ENCODE measurements at places on chromosomes 12 and 14.
A peak's percentile ranks its signal among the peaks of the same experiment; 100 is the strongest.

GRCh38 chr12:124740691-124741137, 123.0 kb downstream of the SCARB1 start:
- ATAC-seq, result no peak

- no peak for ATAC-seq
These were observed 27.8 kb upstream of the DLK1 start for GRCh38 chr14:100698666-100699448.

GRCh38 chr14:104895207-104895785, 29.4 kb upstream of the PLD4 start:
- ATAC-seq, result no peak

- ATAC-seq, result no peak
These were observed 13.4 kb upstream of the KRAS start for GRCh38 chr12:25264114-25264513.

DNA sequence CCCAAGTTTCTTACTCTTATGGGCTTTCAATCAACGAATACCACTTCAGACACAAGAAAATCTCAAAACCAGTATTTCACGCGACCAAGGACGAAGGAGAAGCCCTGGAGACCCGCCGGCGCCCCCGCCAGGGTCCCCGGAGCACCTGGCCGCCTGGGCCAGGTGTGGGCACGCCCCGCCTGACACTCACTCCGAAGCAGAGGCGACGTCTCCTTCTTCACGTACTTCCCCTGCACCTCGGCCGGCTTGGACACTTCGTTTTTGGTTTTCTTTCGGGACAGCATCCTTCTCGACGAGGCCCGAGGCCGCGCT, 466 bp downstream of the SAV1 start:
- peak; percentile 75 for ATAC-seq

DNA sequence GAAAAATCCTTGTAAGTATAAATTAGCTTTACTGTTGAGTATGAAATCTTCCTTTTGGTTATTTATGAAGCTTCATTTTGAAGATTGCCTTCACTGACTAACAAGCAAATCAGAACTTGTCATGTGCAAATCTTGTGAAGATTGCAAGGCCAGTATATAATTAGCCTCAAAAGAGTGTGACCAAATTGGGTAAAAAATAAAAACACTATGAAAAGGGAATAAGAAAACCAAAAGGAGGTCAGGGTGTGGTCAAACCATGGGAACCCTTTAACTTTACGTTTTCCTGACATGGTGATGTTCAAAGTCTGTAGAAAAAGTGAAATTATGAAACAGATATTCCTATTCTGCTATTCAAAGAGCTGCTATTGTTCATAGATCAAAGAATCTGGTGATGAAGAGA, 230.3 kb downstream of the BCAT1 start:
- no peak for ATAC-seq

- peak; percentile 42 for ATAC-seq
These were observed 10.3 kb upstream of the FERMT2 start for GRCh38 chr14:52961060-52961639.

DNA sequence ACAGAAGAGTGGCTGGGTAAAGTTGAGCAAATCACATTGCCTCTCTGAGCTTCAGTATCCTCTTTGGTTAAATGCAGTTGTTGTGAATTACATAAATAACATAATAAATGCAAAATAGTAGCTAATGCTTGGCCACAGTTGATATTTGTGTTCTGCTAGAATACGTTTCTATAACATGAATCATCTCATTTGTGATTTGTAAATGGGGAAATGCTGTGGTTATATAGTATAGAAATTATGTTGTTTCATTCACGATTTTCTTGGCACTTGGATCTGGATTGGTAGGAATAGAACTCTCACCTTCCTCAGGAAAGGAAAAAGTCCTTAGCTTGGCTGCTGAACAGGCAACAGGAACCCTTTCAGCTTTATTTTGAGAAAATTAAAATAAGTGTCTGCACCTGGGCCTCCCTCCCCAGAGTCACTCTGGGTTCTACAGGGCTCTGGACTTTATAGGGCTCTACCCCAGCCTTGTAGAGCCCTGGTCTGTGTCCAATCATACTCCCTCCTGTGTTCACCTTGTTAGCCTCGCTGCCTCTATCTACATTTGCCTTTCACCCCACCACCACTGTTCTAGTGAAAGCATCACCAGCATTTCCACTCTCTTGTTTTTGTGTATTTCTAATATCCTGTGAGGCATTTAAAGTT, 107.7 kb upstream of the BCAT1 start:
- no peak for ATAC-seq

GRCh38 chr14:69439521-69440270, 41.2 kb downstream of the SLC39A9 start:
- no peak for ATAC-seq

GRCh38 chr14:56730538-56731145, 79.6 kb downstream of the OTX2 start:
- ATAC-seq, result no peak

DNA sequence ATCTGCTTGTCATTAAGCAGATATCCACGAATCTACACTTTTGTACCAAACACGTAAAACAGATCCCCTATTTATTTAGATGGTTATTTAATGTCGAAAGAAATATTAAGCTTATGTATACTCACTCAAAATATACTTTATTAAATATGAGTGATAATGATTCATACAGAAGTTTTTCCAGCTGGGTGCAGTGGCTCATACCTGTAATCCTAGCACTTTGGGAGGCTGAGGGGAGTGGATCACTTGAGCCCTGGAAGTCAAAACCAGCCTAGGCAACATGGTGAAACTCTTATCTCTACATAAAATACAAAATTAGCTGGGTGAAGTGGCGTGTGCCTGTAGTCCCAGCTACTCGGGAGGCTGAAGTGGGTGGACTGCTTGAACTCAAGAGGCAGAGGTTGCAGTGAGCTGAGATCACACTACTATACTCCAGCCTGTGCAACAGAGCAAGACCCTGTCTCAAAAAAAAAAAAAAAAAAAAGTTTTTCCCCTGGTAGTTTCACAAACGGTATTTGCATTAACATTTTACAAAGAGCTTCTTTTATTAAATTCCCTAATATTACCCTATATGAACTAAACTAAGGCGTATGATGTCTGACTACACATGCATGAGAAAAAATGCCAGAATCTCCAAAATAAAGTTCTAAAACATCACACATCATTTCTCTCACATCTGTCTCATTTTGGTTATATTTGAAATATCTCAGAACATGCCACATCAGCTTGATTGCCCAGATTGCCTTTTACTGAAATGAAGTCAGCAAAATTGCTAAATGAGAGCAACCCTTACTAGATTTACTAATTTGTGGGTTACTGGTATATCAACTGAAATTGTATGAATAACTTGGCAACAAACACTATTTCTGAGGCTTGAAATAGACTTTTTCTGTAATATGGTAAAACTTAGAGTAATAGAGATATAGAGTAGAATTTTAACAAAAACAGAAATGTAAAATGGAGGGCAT, 74.9 kb downstream of the PAWR start:
- ATAC-seq, result no peak

- ATAC-seq, result peak; percentile 47
These were observed 13.2 kb downstream of the PGF start for GRCh38 chr14:74942181-74942580.

- no peak for ATAC-seq
These were observed at the start of gene CPNE6 for GRCh38 chr14:24071144-24071697. Gene CPNE6 (plus strand): TSS chr14:24071562. CDS start chr14:24072937, 1,375 bp downstream.

DNA sequence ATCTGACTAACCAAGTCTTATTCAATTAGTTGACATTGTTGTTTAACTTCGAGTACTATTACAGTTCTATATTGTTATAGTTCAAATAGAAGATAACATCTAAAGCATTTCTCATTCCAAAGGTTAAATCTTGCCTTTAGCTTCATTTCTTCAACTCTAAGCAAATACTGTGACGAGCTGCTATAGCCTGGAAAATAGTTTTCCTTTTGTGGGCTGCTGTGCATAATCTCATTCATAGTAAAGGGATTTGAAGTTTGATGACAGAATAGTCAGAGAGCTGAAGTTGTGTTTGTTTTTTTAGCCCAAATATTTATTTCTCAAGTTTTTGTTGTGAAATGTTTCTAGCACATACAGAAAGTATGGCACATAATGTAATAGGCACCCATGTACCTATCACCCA, 13.4 kb downstream of the PSEN1 start:
- no peak for ATAC-seq

- ATAC-seq, result no peak
These were observed 1093.7 kb downstream of the SLC6A15 start for GRCh38 chr12:83818881-83819280.

- ATAC-seq, result no peak
These were observed 15.0 kb downstream of the FNTB start for GRCh38 chr14:65001723-65002122.

GRCh38 chr12:19080918-19081317, 48.6 kb upstream of the PLEKHA5 start:
- ATAC-seq, result no peak

GRCh38 chr14:103195828-103196615, 72.8 kb downstream of the TNFAIP2 start:
- ATAC-seq, result no peak

DNA sequence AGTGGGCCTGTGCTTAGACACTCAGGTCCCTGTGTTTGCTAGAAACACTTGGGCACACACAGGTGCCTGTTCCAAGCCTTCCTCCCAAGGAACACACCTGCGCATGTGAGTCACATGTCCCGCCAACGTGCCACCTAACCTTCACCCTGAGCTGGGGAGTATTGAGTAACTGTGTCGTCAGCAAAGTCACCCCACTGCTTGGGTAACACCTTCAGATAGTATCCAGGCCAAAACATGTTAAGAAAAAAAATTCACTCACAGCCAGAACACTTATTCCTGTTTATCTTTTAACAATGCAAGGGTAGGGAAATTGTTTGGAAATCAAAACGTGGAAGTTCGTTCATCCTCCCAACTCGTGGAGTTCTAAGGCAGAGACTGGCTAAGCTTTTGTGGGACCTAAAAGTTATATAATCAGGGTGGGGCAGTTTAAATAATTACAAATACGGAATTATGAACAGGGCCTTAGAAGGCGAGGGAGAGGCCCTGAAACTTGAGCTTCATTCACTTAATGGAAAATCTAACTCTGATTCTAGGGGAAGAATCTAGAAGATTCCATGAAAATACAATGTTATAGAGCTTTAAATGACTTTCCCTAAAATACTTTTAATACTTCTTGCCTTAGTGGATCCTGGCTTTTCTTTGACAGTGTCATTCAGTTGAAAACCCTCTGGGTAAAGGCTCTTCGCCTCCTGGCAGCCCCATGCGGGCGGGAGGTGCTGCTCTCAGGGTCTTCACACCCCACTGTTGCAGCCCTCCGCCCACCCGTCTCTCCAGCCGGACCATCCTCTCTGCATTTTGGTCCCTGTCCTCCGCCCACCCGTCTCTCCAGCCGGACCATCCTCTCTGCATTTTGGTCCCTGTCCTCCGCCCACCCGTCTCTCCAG, 30.3 kb upstream of the ADIPOR2 start:
- ATAC-seq, result no peak

DNA sequence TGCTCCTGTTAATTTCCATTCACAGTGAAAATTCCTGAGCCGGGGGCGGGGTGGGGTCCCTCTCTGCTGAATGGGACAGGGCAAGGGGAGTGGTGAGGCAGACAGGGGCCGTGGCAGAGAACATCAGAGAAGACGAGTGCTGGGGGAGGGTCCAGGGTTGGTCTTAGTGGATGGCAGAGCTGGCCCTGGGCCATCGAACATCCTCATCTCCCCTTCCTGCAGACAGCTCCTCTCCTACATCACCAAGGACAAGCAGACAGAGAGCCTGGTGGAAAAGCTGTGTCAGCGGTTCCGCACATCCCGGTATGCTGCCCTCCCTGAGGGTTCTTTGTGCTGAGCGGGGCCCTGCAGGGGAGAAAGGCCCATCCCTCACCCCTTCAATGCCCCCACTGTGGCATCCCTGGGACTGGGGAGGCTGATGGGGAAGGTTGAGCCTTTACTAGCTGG, 5.0 kb upstream of the GAPDH start:
- ATAC-seq, result no peak

GRCh38 chr14:55373784-55374705, 37.6 kb downstream of the ATG14 start:
- ATAC-seq, result peak; percentile 86

DNA sequence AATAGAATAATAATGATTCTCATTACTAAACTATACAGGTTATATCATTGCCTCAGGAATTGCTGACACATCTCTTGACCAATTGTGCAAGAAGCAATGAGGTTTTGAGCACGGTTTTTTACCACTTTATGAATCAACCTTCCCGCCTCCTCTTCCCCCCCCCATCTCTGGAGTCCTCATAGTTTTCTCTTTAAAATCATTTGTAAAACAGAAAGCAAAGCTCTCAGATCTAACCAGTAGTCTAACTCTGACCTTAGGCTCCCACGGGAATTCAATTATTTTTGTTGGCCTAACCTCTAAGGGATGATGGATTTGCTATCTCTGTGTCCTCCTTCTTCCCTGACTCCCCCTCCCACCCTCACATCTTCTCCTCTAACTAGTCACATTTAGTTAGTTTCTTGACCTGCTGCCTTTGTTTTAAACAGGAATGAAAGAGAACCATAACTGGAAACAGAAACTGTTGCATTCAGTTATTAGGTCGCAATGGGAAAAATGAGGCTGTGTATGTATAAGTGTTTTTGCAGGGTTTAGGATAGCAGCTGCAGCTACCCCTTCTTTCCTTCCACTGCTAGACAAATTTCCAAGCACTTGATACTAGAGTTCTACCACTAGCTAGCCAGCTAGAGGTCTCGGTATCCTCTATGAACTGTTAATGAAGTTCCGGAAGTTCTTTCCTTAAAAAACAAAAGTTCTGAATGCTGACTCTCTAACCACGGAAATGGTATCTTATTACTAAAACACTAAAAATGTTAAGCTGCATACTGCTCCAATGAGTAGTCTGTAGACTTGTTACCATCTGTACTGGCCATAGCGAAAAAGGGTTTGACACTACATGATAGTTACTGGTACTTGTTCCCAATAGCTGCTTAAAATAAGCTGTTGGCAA, 65.4 kb downstream of the TAOK3 start:
- peak; percentile 87 for ATAC-seq

GRCh38 chr12:13192719-13193118, 3.8 kb upstream of the EMP1 start:
- no peak for ATAC-seq

DNA sequence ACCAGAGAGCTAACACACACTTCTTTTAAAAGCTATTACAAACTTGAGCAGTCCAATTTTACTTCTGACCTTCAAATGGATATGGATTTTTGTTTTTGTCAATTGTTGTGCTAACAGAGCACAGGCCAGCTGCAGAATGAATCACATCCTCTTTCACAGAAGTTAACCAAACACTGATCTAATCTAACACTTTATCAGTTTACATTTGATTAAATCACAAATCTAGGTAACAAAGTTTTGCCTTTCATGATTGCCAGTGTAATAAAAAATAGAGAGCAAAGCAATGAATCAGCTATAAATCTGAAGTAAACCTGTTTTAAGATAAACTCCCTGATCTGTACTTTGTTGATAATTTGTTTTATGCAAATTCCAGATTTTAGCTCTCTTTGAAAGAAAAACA, 273.1 kb upstream of the RGS6 start:
- ATAC-seq, result no peak

GRCh38 chr14:76881348-76881747, 55.1 kb downstream of the LRRC74A start:
- ATAC-seq, result no peak

Measured in stimulated activated memory B cell treated with anti-CD40 and anti-IgM and Interleukin-4, amounts not matched to agents 10 μg/mL and 1 μg/mL and 100 μg/mL, for 72 hours (primary cell).